ENCODE measurements at places on chromosomes 11 and 22.

DNA sequence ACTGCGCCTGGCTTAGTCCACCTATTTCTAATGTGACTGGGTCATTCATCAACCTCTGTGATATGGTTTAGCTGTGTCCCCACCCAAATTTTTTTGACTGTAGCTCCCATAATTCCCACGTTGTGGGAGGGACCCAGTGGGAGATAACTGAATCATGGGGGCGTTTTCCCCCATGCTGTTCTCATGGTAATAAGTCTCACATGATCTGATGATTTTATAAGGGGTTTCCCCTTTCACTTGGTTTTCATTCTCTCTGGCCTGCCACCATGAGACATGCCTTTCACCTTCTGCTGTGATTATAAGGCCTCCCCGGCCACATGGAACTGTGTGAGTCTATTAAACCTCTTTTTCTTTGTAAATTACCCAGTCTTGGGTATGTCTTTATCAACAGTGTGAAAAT lies 8.7 kb downstream of the CENATAC start:
- DNase-seq, result no peak

DNA sequence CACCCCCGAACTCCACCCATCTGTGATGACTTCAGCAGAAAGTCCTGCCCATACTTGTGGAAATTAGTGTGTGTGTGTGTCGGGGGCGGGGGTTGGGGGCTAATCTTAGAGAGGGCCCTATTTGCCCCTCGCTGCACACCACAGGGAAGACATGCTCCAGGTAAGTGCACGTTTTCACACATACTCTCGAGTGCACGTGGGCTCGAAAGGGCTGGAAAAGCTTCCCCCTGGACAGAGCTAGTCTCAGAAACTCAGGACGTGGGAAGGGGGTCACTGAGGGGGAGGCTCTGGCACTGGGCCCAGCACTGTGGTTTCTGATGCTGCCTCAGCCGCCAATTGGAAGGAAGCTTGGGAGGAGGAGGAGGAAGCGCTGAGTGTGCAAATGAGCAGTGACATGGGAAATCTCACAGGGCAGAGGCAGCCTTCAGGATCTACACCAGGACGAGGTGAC lies 40.7 kb upstream of the CD82 start:
- no peak for DNase-seq

DNA sequence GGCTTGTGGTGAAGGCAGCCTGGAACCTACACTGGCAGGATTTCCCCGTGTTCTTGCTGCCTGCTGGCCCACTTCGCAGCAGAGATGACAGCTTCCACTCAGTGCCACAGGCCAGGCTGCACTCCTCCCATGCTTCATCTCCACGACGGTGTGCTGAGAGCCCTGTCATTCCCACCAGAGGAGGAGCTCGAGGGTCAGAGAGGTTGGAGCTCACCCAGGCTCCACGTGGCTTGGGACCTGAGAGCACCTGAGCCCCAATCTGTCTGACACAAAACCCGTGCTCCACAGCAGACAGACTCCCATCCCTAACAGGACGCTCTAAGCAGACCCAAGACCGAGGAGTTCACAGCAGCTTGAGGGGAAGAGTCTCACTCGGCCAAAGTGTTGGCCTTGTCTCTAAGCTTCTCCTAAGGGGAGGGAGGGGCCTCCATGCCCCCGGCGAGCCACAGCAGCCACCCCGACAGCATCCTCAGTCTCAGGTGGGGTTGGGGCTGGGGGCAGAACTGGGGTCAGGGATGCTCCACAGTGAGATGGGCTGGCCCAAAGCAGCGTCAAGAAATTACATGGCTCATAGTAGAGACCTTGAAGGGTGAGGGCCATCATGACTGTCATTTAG lies 10.7 kb downstream of the LRFN4 start:
- no peak for DNase-seq

DNA sequence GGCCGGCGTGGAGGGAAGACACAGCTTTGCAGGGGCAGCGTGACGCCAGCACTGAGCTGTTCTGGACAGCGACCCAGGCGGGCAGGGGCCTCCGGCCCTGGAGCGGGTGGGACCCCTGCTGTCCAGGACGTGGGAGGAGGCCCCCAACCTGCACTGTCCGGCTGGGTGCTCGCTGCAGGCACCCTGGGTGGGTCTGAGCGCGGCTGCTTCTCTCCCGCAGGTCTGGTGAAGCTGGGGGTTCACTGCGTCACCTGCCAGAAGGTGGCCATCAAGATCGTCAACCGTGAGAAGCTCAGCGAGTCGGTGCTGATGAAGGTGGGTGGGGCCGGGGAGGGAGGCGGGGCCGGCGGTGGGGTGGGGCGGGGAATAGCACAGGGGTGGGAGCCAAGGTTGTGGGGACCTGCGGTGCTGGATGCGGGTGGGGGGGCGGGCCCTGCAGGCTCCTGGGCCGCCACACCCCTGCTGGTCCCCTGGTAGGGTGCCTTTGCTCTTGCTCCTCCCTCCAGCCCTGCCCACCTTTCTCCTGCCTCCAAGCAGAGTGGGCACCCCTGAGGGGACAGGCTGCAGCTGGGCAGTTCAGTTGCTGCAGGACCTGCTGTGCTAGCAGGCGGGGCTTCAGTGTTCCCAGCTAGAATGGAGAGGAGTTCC lies 46.2 kb downstream of the BRSK2 start:
- DNase-seq, result no peak

DNA sequence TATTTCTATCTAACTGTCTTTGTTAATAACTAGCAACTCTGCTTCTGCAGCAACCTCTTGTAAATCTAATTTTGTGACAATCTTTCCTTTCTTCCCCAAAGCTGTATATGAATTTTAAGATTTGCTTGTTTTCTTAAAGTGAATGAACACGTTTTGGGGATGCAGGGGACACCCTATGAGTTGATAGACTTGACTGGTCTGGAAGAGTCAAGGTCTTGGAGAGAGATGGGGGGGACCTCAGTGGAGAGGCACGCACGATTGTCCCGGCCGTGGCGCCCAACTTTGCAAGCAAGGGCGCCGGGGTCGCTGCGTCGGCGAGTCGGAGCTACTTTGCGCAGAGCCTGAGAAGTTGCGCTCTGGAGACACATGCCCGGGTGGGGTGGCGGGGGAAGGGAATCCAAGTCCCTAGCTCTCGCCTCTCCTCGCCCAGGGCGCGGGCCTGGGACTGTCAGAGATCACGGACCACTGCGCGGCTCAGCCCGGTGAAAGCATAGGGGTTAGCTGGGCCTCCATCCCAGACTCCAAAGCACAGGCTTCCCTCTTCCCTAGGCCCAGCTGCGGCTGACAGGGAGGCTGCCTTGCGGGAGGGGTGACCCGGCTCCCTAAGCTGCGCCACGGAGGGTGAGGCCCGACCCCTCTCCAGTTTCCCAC lies 854 bp downstream of the ABCC8 start:
- no peak for DNase-seq

DNA sequence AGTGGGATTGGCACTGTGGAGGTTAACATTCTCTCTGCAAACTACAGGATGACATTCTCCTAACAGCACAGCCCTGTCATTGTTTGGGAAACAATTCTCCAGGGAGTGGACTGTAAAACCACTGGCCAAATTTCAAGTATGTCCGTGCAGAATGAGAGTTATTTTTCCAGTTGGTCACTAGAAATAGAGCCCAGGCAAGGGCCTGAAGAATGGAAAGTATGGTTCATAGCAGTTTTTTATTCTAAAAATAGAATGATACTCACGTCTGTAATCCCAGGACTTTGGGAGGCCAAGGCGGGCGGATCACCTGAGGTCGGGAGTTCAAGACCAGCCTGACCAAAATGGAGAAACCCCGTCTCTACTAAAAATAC lies 39.0 kb upstream of the CD44 start:
- DNase-seq, result no peak

DNA sequence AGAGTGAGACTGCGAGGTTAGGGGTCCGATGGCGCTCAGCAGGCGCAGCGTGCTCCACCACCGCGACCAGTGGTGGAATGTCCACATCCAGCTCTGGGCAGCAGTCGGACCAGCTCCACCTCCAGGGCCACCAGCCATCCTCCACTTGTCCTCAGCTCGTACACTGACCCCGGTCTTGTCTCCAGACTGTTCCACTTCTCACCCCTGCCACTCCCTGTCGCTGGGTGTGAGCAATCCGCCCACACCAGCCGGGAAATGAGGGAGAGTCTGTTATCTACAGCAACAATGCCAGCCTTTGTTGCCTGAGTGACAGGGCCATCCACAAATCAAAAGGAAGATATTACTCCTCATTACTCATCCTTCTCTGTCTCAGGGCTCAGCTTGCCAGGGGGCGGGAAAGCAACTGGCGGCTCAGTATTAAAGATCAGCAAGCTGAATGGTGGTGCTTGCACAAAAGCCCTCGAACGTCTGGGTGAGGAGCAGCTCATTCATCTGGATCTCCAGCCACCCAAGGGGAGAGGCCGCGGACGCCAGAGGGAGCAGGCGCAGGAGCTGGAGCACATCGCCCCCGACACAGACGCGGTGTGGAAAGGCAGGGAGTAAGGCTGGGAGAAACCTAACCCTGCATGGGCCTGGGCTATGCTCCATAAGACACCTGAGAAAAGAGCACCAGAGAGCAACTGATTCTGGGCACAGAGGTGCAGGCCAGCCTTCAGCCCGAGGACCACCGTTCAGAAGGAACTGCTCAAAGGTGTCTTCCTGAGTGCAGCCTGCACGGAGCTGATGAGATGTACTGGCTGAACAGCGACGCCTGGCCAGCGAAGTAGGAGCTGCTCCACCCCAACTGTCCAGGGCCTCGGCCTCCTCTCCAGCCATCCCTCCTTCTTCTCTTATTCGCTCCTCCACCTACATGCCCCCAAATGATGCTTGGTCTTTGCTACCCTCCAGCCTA lies 21.9 kb downstream of the IGSF9B start:
- DNase-seq, result no peak

Measured in effector CD4-positive, alpha-beta T cell (primary cell).